ENCODE measurements at places on chromosomes 13 and 19.
A peak's percentile ranks its signal among the peaks of the same experiment; 100 is the strongest.

DNA sequence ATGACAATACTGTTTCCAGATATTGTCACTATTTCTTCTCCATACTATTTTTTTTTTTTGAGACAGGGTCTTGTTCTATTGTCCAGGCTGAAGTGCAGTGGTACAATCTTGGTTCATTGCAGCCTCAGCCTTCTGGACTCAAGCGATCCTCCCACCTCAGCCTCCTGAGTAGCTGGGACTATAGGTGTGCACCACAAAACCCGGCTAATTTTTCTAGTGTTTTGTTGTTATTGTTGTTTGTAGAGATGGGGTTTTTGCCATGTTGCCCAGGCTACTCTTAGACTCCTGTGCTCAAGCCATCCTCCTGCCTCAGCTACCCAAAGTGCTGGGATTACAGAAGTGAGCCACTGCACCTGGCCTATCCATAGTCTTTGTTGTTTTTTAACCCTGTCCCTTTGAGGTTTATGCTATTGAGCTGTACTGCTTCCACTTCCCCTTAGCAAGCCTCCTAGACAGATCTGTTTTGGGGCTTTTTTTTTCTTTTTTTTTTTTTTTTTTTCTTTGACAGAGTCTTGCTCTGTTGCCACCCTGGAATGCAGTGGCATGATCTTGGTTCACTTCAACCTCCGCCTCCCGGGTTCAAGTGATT is 27.6 kb upstream of the MAP3K10 start:
- no peaks in the 10 kb centered on the region for H3K4me1 ChIP-seq
- no peak overlapping the region for H3K4me3 ChIP-seq
- no peak for DNase-seq
- H3K27ac ChIP-seq: no peak overlapping the region

- peaks cover 1% of the 10 kb centered on the region for H3K4me1 ChIP-seq
- H3K4me3 ChIP-seq: no peak overlapping the region
- no peaks in the 10 kb centered on the region for H3K36me3 ChIP-seq
- H3K27me3 ChIP-seq: no peaks in the 10 kb centered on the region
Measured at GRCh38 chr19:48539503-48540096, 12.4 kb upstream of the SULT2B1 start.

GRCh38 chr13:91155512-91156114 is 191.9 kb upstream of the MIR17HG start:
- H3K27ac ChIP-seq: peak overlapping the region; percentile 68
- no peaks in the 10 kb centered on the region for H3K27me3 ChIP-seq
- DNase-seq: no peak
- peaks cover 10% of the 10 kb centered on the region for H3K4me1 ChIP-seq

DNA sequence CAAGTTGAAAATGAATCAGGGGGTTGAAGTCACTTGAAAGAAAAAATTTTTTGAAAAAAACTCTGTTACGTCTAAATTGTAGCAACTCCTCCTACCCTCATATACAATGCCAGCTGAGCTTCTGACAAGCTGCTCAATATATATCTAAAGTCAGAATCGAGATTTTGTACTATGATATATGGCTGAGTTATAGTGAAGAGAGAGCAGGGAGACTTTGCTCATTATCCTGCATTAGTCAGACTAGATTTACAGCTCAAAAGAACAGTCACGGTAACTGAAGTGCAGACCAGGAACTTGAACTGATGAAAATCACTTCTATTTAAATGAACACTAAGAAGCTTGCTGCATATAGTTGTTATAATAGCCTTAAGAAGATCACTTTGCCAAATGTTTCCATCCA is 153.1 kb downstream of the LACC1 start:
- H3K4me1 ChIP-seq: 0 out of 2 replicates have a peak, but pooled peaks cover 3% of the 10 kb centered on the region
- H3K27ac ChIP-seq: no peak overlapping the region
- H3K4me3 ChIP-seq: no peak overlapping the region
- H3K27me3 ChIP-seq: no peaks in the 10 kb centered on the region

DNA sequence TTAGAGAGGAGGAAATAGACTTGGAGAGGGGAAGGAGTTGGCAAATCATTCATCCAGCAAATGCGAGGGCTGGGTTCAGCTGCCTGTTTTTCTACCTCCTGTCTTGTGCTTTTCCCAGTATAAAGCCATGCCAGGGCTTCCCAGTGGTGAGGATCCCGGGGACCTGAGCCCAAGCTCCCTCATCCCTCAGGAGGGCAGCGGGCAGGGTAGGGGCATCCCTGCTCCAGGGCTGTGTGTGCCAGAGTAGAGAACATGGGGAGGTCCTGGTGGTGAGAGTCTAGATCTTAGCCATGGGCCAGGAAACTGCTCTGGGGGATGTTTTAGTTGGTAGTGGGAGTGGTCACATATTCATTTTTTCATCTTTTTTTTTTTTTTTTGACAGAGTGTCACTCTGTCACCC is 43.6 kb downstream of the GPR12 start:
- H3K36me3 ChIP-seq: peaks cover 5% of the 10 kb centered on the region
- no peaks in the 10 kb centered on the region for H3K27me3 ChIP-seq
- no peak overlapping the region for H3K4me3 ChIP-seq
- H3K27ac ChIP-seq: no peak overlapping the region

Data from H9 (cell line).